ENCODE measurements at places on chromosomes 13 and 19.

DNA sequence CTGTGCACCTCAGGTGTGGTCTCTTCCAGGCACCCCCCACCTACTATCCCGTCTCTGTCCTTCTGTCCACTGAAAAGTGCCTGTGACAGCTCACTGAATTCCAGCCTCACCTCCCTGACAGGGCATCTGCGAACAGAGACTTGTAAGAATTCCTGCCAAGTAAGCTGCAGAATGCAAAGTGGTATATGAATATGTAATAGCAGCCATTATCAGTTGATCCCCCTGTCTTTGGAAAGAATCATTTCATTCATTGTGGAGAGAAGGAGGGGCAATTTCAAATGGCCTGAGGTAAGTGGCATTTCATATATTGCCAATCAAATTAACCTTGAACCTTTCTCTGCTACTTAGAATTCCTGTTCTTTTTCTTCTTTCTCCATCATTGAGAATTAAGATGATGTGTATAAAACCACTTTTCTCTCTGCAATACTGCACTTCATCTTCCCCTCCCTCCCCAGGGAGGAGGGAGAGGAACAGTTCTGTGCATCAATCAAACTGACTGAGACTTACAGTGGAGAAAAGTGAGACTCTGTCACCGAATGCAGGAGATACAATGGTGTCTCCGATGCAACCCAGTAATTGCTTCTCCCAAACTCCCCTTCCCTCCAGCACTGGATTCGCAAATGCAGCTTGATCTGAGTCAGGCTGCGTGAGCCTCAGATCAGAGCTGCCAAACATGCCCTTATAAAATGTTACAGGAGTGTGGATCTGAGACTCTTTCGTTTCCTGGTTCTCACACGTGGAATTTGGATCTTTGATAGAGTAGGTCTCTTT is 91.7 kb downstream of the SLC10A2 start:
- no peak for DNase-seq

DNA sequence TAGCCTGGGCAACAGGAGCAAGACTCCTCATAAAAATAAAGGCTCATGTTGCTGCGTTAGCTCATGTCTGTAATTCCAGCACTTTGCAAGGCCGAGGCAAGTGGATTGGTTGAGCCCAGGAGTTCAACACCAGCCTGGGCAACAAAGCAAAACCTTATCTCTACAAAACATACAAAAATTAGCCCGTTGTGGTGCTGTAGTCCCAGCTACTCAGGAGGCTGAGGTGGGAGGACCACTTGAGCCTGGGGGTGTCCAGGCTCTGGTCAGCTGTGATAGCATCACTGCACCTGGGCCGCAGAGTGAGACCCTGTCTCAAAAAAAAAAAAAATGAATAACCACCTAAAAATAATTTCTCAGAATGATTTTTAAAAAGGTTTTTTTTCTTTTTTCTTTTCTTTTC is 3.9 kb upstream of the NUDT19 start:
- DNase-seq, result no peak

DNA sequence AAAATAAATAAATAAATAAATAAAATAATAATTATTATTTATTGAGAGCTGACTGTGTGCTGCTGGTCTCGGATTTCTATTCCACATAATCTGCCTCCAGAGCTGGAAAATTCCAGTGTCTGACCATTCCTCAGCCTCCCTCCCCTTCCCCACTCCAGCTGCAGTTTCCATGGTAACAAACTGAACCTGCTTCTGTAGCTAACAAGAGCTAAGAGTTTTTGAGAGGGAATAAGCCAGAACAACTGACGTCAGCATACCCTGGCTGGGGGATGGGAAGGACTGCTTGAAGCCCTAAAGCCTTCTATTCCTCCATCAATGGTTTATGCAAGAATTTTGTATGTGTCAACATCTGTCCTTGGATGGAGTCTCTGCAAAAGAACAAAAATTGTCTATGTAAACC is 26.0 kb upstream of the PEG3 start:
- DNase-seq, result no peak

GRCh38 chr13:44271915-44272341 is 101.7 kb upstream of the SERP2 start:
- no peak for DNase-seq

DNA sequence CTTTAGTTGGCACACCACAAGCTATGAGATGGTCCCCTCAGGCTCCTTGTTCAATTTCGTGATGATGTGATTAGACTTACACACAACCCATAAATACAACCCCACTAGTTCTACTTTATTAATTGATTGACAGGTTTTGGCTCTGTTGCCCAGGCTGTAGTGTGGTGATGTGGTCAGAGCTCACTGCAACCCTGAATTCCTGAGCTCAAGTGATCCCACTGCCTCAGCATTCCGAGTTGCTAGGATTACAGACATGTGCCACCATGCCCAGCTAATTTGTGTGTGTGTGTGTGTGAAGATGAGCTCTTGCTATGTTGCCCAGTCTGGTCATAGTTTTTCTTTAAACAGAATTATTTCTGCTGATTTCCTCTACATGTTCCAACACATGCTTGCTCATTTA is 17.5 kb upstream of the HTR2A start:
- DNase-seq, result no peak

DNA sequence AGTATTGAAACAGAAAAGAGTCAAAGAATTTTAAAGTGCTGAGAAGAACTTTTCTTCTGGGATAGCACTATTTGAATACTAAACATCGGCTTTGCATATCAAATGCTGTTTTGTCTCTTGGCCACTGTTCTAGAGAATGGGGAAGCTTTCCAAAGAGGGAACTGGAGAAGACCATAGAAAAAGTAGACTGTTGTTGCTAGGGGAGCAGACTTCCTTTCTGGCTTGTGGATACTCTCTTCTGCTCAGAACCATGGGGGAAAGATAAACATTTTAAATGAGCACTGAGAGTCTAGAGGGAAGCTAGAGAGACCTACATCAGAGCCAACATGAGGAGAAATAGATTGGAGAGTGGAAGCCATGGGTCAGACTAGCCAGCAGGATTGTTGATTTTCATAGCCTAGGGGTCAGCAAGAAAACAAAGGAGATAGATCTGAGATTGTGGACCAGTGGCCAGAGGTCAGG is 315.7 kb downstream of the KCTD12 start:
- no peak for DNase-seq

DNA sequence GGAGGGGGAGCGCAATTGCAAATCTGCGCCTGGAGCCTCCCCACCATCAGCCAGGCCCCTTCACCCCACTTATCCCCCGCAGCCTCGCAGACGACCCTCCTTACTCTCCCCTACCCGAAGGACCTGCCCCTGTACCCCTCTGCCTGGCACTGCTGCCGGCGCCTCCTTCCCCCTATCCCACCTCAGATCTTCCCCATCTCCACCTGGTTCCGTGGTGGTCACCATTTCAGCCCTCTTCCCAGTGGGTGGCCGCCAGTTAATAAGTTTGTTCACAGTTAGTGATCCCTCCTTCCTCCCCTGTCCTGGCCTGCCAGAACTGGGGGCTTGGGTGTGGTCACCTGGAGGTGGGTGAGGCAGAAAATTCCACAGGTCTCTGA is 397 bp downstream of the SLC44A2 start:
- DNase-seq, result no peak

GRCh38 chr19:41302624-41303351 is 7.2 kb upstream of the CCDC97 start:
- no peak for DNase-seq

GRCh38 chr13:54627646-54628372 is 1599.2 kb downstream of the OLFM4 start:
- DNase-seq, result no peak

- no peak for DNase-seq
Observed at GRCh38 chr13:32135655-32136054, 104.1 kb downstream of the FRY start.

- DNase-seq, result no peak
Observed at GRCh38 chr13:24202215-24202614, 41.7 kb downstream of the SPATA13 start.

DNA sequence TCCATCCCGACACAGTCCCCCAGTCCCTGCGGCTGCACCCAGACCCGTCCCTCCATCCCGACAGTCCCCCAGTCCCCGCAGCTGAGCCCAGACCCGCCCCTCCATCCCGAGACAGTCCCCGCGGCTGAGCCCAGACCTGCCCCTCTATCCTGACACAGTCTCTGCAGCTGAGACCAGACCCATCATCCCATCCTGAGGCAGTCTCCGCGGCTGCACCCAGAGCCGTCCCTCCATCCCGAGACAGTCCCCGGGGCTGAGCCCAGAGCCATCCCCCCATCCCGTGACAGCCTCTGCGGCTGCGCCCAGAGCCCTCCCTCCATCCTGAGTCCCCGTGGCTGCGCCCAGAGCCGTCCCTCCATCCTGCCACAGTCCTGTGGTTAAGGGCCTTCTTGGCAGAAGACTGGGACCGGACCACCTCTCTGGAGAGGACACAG is 28.8 kb upstream of the TMEM255B start:
- no peak for DNase-seq

GRCh38 chr13:26653310-26653709 is 95.8 kb downstream of the WASF3 start:
- no peak for DNase-seq

GRCh38 chr19:12933287-12934072 is at the start of gene FARSA:
FARSA (minus strand) TSS chr19:12933711; CDS start chr19:12933696, 15 bp downstream.
- peak; percentile 69 for DNase-seq

DNA sequence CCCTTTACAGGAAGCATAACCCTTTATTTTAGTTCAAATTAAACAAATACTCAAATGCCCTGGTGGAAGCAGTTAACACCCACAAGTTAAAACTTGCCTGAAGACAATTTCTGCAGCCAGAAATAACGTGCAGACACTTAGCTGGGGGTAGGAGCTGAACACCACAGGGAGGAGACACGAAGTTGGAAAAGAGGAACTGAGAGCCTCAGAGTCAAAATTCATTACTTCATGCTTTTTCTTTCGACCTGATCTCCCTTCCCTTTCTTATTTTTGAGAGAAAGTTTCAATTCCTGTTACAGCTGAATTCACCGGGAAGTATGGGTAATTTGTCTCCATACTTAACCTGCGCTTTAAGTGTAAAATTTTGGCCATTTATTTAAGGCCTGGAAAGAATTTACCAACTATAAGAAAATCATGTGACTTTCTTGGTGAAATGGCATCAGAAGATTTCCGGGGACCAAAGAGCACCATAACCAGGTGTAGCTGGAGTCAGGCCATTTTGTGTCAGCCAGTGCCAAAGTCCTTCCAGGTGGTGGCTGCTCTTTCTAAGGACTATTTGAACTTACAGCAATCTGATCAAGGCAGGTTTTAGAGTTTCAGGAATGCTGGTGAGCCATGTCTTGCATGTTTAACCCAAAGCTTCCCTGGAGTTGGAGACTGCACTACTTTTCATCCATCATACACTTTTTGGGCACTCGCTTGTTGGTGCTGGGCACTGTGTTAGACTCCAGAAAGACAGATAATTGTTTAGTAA is 46.5 kb upstream of the RCBTB2 start:
- peak; percentile 83 for DNase-seq

DNA sequence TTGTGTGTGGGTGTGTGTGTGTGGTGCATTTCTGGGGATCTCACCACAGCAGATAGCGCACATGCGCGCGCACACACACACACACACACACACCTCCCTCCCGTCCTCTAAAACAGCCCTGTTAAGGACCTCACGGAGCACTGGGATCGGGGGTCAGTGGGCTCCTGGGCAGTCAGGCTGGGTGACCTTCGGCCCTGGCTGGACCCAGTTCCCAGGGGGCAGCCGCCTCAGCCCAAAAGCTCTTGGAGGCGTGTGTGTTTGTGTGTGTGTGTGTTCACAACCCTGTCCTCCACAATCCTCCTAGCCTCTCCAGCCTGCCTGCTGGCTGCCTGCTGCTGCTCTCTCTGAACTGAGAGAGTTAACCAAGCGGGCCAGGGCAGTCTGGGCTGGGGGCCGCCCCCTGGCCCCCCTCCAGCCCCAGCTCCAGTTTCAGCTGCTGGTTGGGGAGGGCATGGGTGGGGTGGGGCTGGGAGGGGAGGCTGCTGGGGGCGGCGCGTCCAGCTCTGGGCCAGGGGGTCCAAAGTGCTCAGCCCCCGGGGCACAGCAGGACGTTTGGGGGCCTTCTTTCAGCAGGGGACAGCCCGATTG is at the start of gene FXYD1:
Gene FXYD1, plus strand, starts transcription at position 520 of the 588 bp plus-strand sequence. CDS start 1,256 bp downstream, outside the sequence.
- no peak for DNase-seq

GRCh38 chr13:40313269-40314200 is 352.9 kb downstream of the FOXO1 start:
- no peak for DNase-seq

DNA sequence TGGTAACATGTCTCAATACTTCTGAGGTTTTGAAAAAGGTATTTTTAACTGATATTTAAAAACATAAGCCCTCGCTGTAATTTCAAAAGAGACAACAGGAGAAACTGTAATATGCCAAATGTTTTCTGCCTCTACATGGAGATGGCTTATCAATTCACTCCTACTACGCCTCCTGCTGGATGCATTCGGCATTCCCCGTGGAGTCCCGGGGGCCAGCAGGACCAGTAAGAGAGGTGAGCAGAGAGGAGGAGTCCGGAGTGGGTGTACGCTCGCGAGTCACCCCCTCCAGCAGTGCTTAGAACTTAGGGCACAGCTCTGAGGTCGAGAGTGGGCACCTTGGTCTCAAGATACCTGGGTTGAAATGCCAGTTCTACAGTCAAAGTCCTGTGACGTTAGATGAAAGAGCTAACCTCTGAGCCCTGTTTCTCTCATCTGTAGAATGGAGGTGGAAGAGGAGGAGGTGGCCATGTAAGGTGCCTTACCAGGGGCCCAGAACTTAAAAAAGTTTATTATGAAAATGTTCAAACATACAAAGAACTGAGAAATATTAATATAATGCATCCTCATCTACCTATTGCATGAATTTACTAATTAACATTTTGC is 110.2 kb downstream of the STK24 start:
- DNase-seq, result no peak

GRCh38 chr13:80338781-80339562 is 2.0 kb downstream of the SPRY2 start:
- no peak for DNase-seq
